HAP-1 (cell line): ENCODE measurements at places on chromosomes 5 and 9.

GRCh38 chr9:7150153-7150890 lies 392.5 kb downstream of the KDM4C start:
- no peak for DNase-seq

DNA sequence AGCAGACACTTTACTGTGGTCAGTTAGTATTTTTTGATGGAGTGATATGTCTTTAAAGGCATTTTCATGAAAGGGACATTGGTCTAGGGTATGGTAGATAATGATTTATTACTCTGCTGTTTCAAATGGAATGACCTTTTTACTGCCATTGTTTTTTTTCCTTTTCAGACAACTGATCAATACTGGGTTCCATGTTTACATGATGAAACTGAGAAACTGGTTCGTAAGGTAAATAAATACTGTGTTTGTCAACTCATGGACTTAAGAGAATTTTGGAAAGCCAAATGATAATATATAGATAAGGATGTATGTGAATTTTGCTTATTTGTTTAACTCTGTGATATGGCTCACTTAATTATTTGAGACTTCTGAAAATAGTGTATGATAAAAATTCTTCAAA lies 35.5 kb downstream of the VPS13A start:
- no peak for DNase-seq

GRCh38 chr9:96217294-96217707 lies 84.7 kb downstream of the HSD17B3 start:
- no peak for DNase-seq

- DNase-seq: peak; percentile 61
These were observed 293.0 kb downstream of the SPOCK1 start for GRCh38 chr5:137206030-137206715.

- DNase-seq: no peak
These were observed 32.9 kb downstream of the RALGPS1 start for GRCh38 chr9:126947529-126947928.

- DNase-seq: no peak
These were observed 2071.4 kb downstream of the MAT2B start for GRCh38 chr5:165576678-165577275.

DNA sequence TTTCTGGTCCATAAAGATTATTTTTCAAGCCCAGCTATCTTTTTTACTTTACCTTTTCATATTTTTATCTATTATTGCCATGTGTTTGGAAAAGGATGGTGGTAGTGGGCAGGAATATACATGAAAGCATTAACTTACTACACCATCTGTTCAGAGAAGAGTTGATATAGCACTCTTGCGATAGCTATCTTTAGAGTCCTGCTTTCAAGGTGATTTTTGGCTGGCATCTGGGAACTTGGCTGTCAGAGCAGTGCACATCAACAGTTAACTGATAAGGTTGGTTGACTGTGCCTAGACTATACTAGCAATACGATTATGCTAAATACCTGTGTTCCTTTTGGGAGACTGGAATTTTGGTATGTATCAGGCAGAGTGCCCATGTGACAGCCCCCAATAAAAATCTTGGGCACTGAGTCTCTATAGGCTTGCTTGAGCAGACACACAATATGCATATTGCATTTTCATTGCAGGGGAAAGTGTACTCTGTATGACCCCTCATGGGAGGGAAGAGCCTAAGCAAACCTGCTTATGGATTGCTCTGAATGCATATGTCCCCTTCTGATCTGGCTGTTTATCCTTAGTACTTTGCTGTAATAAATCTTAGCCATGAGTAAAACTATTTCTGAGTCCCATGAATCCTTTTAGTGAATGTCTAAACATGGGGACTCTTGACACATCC lies 227.6 kb upstream of the C9orf72 start:
- no peak for DNase-seq

- DNase-seq: no peak
These were observed 161.5 kb upstream of the SLC28A3 start for GRCh38 chr9:84502066-84502465.

DNA sequence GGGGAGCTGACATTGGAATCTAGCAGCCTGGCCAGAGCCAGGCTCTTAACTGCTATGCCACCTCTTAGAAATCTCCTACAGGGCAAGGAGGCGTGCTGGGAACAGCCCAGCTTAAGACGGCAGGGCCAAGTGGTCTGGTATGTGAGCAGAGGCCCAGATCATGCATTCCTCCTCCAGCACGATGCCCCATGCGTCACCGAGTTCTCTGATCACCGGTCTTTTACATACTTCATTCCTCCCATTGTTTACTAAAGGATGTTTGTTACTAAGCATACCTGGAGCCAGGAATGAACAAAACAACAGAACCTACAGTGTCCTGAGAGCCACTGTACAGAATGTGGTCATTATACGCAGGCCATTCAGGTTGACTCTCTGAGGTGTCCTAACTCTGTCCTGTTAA lies 73.8 kb downstream of the TRIO start:
- DNase-seq: no peak

GRCh38 chr5:122130152-122130551 lies 806 bp downstream of the ZNF474 start:
- no peak for DNase-seq
